ENCODE measurements at places on chromosomes 4 and X.

GRCh38 chr4:93828332-93828994 lies at the start of gene ATOH1:
TSS of gene ATOH1 (plus strand) at chr4:93828753. CDS start at chr4:93828927, 174 bp downstream.
- peak; percentile 64 for DNase-seq

DNA sequence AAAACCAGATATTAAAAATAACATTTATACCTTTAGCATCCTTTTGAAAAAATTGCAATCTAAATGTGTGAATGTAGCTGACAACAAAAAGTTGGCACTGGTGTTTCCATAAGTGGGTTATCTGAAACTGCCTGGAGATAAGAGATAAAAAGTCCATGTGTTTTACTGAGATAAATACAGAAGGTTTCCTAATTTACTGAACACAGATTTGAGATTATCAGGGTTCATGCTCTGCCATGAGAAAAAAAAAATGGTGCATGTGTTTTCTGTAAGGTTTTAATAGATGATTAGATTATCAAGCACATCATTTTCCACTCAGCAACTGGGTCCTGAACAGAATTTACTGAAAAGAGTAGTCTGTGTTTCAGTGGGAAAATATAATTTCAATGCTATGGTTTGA lies 326.2 kb upstream of the SLIT2 start:
- DNase-seq: no peak

DNA sequence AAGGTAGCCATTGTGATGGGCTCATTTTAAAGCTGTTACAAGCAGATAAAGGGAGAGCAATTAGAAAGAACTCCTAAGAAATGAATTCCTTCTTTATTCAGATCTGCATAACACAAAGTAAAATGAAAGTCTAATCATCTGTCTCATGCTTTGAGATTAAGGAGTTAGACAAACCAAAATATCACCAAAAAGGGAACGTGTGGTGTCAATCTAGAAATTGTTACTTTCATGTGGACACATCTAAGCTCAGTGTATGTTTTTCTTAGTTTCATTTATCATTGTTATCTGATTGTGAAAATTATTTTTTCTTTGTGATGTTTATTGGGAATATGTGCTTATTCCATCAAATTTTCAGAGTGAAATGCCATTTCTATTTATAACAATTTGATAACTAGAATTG lies 80.3 kb downstream of the BANK1 start:
- DNase-seq: no peak

DNA sequence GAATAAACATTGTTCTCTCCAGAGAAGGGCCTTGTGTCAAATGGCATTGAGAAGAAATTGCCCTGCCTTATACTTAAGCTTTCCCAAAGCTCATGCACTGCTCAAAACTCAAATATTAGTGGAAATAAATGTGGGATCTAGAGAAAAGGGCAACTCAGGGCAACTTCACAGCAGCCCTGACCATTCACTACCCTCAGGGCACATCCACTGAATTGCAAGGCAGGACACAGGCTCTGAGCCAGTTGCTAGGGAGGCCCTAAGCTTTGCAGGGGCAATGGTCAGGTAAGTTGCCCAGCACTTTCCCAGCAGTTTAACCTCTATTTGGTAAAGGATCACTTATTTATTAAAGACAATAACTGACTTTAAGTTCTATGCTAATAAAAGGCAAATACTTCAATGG lies 255.3 kb upstream of the TEX13A start:
- no peak for DNase-seq

DNA sequence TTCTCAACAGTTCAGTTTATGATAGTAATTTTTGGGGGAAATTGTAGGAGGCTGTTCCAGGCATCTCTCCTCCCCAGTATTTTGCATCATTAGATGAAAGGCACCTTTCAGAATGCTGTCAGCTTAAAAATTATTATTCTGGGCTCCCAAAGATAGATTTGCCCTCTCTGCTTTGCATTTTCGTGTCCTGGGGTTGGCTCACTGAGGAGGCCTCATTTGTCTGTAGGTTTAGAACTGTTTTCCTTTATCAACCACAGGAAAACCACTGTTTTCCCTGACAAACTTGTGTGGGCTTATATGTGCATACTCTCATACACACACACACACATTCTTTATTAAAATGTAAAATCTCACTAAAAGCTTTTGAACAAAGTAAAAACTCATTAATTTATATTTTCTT lies 197.2 kb upstream of the VCX3A start:
- DNase-seq: no peak

- no peak for DNase-seq
These were observed 491.3 kb downstream of the KCNIP4 start for GRCh38 chr4:21457086-21457840.

GRCh38 chr4:168550064-168550766 lies 53.4 kb downstream of the PALLD start:
- no peak for DNase-seq

GRCh38 chr4:16626945-16627344 lies 271.5 kb downstream of the LDB2 start:
- no peak for DNase-seq

GRCh38 chrX:135185795-135186443 lies 14.7 kb upstream of the CT55 start:
- peak; percentile 48 for DNase-seq

GRCh38 chr4:13178621-13179020 lies 305.5 kb downstream of the RAB28 start:
- no peak for DNase-seq

- DNase-seq: no peak
These were observed 175.0 kb upstream of the ARHGEF9 start for GRCh38 chrX:63959975-63960374.

- DNase-seq: no peak
These were observed 63.7 kb downstream of the SORCS2 start for GRCh38 chr4:7255996-7256395.

- no peak for DNase-seq
These were observed 13.9 kb downstream of the UFSP2 start for GRCh38 chr4:185411849-185412248.

DNA sequence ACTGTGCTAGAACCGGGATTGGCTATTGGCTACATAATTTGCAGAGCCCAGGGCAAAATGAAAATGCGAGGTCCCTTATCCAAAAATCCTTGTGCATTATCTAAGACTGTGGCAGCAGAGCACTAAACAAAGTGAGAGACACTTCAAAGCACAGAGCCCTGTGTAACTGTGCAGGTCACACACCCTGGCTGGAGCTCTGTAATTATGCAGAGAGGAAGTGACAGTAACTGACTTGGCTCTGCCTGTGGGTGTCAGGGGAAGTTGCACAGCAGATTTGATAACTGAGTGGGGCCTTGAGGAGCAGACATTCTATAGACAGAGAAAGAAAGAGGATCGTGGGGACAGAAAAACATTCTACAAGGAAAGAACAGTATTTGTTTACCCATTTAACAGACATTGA lies 173.5 kb upstream of the FMR1 start:
- no peak for DNase-seq

GRCh38 chr4:57404483-57404882 lies 294.3 kb upstream of the IGFBP7 start:
- DNase-seq: no peak

- peak; percentile 69 for DNase-seq
These were observed 10.8 kb downstream of the LRP2BP start for GRCh38 chr4:185384930-185385331.

DNA sequence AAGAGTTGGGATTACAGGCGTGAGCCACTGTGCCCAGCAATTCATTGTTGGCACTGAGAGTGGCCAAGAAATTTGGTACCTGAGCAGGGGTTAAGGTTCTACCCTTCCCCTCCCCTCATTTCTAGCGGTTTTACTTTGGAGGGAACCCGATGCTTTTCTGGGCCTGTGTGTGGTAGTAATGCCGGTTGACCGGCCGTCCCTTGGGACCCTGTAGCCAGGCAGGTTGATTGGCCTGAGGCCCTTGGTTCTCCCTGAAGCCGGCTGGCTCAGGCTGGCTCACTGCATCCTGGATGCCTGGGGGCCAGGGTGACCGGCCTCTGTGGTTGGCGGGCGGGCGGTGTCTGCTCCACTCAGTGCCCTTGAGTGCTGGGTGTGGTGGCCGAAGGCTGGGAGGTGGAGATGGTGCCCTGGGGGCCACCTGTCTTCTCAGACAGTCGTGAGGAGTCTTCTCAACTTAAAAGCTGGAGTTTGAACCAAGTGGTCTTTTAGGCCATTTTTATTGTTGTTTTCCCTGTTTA lies 45.6 kb downstream of the RGS12 start:
- no peak for DNase-seq

DNA sequence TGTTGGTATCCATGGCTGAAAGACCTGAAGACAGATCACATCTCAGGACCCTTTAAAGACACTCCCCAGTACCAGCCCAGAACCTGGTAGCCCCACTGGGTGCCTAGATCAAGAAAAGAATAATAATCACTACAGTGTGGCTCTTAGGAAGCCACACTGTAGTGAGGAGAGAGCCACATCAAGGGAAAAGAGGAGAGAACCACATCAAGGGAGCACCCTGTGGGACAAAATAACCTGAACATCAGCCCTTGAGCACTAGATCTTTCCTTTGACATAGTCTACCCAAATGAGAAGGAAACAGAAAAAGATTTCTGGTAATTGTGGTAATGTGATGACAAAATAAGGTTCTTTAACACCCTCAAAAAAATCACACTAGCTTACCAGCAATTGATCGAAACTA lies 15.3 kb downstream of the RTL3 start:
- DNase-seq: no peak

DNA sequence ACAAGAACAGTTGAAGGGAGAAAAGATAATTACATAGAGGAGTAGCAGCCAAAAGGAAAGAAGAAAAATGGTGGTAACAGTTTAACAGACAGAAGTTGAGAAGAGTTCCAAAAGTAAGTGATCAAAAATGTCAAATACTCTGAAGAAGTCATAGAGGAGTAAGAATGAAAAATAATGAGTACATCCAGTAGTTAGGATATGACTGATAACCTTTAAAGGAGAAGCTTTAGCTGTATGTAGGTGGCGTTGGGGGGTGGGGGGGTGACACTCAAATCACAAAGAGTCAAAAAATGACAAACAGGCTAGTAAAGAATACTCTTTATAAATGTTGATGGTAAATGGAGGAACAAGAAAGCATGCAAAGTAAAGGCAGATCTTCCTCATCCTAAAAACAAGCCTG lies 40.6 kb downstream of the RAB33A start:
- DNase-seq: no peak

- DNase-seq: no peak
These were observed 85.1 kb downstream of the CFAP299 start for GRCh38 chr4:80420638-80421037.

DNA sequence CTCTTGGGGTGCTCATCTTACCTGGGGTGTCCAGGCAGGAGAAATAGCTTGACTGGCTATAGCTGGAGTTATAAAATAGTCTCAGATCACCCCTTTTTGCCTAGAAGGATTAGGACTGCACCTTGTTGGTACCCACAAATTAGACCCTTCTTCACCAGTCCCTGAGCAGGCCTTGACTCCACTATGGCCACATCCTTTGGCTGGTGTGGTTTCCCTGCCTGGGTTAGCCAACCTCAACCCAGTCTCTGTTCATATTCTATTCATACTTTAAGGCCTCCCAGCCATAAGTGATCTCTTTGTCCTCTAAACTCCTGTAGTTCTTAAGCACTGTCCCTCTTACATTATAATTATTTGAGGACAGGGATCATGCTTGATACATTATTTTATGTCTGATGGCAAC lies 69.4 kb downstream of the ARX start:
- DNase-seq: no peak

DNA sequence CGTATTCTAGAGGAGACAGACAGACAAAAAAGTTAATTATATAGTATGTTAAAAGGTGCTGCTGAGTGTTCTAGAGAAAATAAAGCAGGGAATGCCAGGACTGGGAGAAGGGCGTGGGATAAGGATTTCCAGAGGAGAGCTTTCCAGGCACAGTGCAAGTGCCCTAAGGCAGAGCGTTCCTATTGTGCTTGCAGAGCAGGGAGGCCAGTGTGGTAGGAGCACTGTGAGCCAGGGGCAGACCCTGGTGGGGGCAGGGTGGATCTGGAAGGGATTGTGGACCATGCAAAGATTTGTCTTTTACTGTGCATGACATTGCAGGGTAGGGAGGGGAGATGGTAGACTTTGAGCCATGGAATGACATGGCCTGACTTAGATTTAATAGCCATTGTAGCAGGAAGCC lies 25.8 kb downstream of the EXOC1 start:
- DNase-seq: no peak

DNA sequence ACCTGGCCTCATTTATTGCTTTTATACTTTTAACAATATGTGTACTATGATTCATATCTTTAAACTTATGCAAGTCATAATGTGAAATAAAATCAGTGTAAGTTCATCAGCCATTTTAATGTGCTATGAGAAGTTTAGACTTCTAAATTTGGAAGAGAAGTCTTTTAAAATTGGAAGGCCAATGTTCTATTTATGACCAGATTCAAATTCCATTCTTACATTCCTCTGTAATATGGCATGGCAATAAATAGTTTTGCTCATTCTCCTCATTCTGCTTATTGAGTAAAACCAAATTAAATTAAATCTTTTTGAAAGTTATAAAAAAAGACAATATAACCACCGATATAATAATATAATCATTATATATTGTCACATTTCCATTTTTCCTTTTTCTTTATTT lies 126.2 kb downstream of the SORBS2 start:
- DNase-seq: no peak

- no peak for DNase-seq
These were observed 116.7 kb downstream of the KLHL8 start for GRCh38 chr4:87103691-87104187.

- no peak for DNase-seq
These were observed 188.9 kb downstream of the ZNF330 start for GRCh38 chr4:141409556-141409955.

DNA sequence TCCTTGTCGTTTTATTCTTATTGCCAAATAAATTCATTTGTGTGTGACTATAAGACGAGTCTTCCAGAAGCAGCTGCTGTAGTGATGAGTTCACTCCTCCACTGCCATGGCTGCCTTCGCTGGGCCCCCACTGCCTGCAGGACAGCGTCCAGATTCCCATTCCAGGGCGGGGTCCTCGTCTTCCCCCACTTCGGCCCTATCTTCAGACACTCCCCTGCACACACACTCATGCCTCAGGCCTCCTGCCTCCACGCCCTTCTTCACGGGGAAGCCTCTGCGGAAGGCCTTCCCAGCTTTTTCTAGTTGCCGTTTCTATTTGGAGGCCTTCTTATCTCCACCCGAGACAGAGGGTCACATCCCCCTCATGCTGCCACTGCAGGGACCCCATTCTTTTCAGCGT lies 80.4 kb downstream of the SHROOM2 start:
- no peak for DNase-seq

DNA sequence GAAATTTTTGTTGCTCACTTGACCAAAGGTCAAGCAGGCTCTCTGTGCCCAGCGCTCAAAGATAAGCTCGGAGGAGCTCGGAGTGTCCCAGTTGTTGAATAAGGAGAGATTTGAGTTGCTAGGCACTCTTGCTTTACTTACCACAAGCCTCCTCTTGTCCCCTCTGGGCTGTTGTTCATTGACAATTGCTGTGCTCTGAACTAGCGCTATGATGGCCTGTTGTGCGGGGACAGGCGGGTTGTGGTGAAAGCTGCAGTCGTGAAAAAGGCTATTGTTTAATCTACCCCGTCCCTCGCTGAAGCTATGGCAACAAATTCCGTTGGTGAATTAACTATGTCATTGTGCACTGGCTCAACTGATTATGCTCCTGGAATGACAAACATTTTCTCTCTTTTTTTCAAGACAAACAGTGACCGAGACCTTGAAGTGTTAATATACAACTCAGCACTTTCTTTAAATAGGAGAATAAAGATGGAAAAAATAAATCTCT lies 21.0 kb upstream of the POLA1 start:
- peak; percentile 8 for DNase-seq

GRCh38 chr4:180116840-180117239 lies 2126.4 kb upstream of the TENM3 start:
- DNase-seq: no peak

GRCh38 chrX:69100478-69100877 lies 64.8 kb downstream of the PJA1 start:
- no peak for DNase-seq

GRCh38 chrX:7191681-7192110 lies 43.7 kb upstream of the PUDP start:
- DNase-seq: no peak

- no peak for DNase-seq
These were observed 5.6 kb upstream of the DLG3 start for GRCh38 chrX:70439016-70439415.
